G401 (cell line): ENCODE measurements at places on chromosomes 7 and 10. TPM values are rescaled to one million over a fixed set of nuclear protein-coding genes. Genes with fewer than 3 reads are reported as not detected.

The HMX3 gene
- not detected in 2 replicates for total RNA-seq

GRCh38 chr7:117347480-117347879, 24.6 kb upstream of the WNT2 start:
- no peak for DNase-seq

DNA sequence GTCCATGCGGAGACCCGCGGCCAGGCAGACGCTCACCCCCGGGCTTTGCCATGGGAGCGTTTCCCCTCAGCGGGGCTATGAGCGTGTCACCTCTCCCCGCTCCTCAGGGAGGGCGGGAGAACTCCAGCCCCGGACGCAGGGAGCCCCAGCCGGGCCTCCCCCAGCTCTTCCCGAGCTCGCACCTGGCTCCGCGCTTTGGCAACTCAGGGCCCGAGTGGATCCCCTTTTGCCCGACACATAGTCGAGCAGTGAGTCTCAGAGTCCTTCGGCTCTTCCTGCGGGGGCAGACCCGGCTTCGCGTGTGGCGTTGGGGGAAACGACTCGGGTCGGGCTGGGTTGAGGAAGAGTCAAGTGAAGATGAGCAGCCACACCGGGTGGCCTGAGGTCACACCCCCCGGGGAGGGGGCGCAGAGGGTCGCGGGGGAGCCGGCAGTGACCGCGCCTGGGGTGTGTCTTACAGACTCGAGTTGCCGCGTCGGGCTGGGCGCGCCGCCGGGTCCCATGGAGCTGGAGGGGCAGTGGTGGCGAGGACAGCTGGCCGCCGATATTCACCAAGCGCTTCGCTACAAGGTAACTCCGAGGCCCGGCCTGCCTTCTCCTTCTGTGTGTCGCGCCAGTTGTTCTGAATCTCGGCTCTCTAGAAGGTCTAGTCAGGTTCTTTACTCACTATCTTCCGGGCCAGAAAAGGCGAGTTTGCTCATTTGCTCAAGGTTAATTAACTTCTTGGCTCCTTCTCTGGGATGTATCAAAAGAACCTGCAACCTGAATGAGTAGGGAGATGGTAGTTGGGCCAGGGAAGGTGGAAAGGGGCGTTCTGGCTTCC, 721 bp downstream of the CCNJ start:
- peak; percentile 55 for DNase-seq

The WDR86 gene
- 10.2 and 13.7 TPM in 2 replicates for total RNA-seq

DNA sequence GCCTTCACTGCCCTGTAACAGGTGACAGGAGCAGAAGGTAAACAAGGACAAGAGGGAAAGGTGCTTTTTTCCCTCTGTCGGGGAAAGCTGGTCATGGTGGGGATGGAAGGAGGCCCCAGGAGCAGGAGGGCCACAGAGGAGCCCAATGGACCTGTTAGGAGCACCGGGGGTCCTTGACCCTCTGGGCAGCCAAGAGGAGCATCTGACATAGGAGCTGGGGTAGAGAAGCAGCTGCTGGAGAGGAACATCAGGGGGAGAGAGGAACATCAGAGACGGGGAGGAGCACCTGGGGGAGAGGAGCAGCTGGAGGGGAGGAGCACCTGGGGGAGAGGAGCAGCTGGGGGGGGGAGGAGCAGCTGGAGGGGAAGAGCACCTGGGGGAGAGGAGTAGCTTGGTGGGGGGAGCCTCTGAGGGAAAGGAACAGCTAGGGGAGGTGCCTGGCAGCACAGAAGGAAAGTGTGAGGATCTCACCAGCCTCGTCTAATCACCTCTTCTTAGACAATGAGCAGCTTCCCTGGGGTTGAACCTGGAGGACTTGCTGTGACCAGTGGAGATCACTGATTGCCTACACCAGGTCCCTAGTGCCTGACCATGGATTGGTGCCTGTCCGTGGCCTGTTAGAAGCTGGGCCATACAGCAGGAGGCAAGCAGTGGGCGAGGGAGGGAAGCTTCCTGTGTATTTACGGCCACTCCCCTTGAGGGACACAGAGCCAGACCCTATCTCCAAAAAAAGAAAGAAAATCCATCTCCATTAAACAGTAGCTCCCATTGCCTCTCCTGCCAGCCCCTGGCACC, 37.6 kb downstream of the JAKMIP3 start:
- no peak for DNase-seq

The OPN1SW gene
- not detected in 2 replicates for total RNA-seq

The ZNF25 gene
- 0.78 and 1.2 TPM in 2 replicates for total RNA-seq

DNA sequence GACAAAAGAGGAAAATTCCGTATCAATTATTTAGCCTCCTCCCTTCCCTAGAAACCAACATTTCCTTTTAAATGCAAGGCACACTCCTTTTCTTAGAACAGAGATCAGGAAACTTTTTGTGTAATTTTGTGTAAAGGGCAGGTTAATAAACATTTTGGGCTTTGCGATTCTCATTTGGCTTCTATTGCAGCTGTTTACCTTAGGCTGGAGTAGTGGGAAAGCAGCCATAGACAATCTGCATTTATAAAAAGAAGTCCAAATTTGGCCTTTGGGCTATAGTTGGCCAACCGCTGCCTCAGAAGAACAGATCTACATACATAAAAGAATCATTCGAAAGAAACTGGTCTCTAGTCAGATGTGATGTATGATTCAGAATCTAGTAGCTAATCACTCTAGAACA, 35.3 kb downstream of the NAMPT start:
- no peak for DNase-seq

GRCh38 chr7:78232806-78233205, 434.2 kb downstream of the PHTF2 start:
- no peak for DNase-seq

- DNase-seq: no peak
Observed at GRCh38 chr7:716636-717035, 9.9 kb upstream of the DNAAF5 start.

The BICC1 gene
- total RNA-seq: 0.25 TPM in 1 of 2 replicates, not detected in the other

DNA sequence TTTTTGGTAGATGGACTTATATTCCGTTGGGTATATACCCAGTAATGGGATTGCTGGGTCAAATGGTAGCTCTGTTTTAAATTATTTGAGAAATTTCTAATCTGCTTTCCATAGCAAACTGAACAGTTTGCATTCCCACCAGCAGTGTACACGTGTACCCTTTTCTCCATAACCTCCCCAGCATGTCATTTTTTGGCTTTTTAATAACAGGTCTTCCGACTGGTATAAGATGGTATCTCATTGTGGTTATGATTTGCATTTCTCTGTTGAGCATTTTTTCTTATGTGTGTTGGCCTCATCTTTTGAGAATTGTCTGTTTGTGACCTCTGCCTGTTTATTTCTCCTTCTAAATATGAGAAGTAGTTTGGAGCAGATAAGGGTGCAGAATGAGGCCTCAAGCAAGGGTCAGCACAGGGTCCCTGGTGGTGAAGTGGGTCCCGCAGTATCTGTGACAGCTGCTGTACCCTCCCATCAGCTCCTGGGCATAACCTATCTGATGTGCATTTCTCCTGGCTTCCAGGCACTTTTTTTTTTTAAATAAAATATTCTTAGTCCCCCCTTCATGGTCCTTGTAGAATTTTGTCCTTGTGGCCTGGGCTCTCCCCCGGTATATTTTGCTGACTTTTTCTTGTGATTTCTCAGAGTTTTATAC, 73.5 kb downstream of the PROSER2 start:
- no peak for DNase-seq

The AGAP9 gene
- 2.0 and 3.4 TPM in 2 replicates for total RNA-seq

- no peak for DNase-seq
Observed at GRCh38 chr7:12814107-12814506, 126.7 kb downstream of the ARL4A start.

DNA sequence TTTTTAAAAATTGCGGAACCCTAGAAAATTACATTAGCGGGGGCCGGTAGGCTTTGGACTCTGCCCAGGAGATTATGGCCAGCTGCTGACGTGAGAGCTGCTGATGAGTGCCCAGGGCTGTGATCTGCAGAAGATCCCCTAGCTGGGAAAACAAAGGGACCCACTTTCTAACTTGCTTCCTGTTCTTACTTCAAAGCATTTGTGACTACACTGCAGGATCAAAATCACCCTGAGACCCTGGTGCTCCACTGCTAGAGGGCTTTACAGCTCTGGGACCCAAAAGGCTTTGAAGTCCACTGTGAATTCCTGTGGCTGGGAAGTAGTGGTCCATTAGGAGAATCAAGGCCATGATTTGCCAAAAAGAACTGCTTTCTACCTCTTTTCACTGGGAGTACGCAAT, 499.4 kb upstream of the AKR1E2 start:
- DNase-seq: no peak

DNA sequence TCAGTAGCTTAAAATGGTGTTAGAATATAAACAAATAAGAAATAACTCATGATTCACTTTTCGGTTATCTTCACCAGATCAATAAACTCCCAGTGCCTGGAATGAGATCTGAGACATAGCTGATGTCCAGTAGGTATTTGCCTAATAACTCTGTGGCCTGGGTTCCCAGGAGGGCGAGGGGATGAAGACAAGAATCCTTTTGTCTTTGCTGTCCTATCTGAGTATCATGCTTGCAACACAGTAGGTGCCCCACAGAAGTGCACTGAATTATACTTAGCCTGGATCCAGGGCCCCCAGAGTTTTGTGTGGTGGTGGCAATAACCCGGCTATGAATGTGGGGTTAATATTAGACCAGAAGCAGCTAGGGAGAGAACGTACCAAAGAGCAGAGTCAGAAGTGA, 350.1 kb upstream of the AOAH start:
- no peak for DNase-seq

GRCh38 chr10:113389969-113390368, 162.9 kb upstream of the HABP2 start:
- no peak for DNase-seq

The ASAH2 gene
- 0.20 TPM in 1 of 2 replicates, not detected in the other for total RNA-seq
